Adipocyte (in vitro differentiated cells): ENCODE measurements at places on chromosomes 5 and 9.

DNA sequence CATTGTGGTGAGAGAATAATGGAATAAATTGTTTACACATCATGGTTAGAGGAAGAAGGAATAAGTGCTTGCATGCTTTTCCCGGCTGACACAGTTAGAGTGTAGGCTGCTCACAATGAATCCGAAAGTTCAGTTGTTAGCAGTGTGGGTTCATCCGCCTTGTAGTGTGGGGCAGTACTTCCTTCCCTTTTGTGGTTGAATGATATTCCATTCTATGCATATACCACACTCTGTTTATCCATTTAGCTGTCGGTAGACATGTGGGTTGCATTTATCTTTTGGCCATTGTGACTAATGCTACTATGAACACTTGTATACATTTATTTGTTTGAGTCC is 84.0 kb downstream of the COL5A1 start:
- DNase-seq, result no peak

- DNase-seq, result no peak
Observed at GRCh38 chr9:15782106-15782505, 229.3 kb downstream of the CCDC171 start.

GRCh38 chr9:128109050-128109709 is 18.3 kb downstream of the PTGES2 start:
- no peak for DNase-seq

GRCh38 chr5:14330729-14331385 is 187.7 kb downstream of the TRIO start:
- DNase-seq, result no peak

DNA sequence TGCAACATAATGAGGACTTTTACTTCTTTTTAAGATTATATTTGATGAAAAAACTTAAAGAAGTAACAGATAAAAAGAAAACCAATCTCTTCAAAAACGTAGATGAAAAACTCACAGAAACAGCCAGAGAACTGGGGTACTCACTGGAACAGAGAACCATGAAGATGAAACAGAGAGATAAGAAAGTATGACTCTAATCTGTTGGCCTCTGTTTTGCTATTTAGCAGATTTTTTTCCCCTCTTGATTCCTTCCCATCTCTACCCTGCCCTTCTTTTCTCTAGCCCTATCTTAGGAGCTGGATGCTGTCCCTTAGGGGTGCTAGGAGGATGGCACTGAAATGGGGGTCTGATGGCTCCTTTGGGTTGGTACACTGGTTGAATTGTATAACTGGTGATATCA is 97.5 kb upstream of the FREM1 start:
- no peak for DNase-seq

- no peak for DNase-seq
Observed at GRCh38 chr9:124511426-124511840, 4.2 kb upstream of the NR5A1 start.

DNA sequence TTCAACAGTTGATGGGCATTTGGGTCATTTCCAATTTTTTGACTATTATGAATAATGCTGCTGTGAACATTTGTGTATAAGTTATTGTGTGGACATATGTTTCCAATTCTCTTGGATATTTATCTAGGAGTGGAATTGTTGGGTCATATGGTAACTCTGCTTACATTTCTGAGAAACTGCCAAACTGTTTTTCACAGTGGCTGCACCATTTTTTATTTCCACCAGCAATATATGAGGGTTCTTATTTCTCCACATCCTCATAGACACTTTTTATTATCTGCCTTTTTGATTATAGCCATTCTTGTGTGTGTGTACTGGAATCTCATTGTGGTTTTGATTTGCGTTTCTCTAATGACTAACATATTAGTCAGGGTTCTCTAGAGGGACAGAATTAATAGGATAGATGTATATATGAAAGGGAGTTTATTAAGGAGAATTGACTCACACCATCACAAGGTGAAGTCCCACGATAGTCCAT is 14.7 kb upstream of the MED27 start:
- DNase-seq, result peak; percentile 78

- DNase-seq, result peak; percentile 28
Observed at GRCh38 chr5:83388608-83389007, 82.9 kb upstream of the VCAN start.

GRCh38 chr9:129655696-129656095 is 9.8 kb upstream of the PRRX2 start:
- no peak for DNase-seq
